Neural progenitor cell (in vitro differentiated cells): ENCODE measurements at places on chromosomes 12 and 14. TPM values are rescaled to one million over a fixed set of nuclear protein-coding genes. Genes with fewer than 3 reads are reported as not detected.

The PCED1B gene
- 0.25 and 3.1 TPM in 2 replicates for total RNA-seq

DNA sequence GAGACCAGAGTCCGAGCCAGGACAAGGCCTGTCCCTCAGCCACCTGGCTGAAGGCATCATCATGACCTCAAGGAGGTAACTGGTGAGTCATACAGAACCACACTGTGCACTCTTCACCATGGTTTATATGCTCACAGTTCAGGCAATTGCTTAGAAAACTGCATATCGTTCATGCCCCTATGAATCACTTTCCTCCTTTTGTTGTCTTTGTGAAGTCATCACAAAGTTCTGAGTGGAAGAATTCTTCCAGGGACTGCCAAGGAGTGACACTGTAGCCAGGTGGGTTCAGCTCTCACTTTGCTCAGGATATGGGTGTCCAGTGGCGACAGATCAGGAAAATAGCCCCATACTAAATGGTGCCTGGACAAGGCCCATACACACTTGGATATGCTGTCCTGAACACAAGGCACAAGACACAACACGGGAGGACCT, 92.5 kb downstream of the DPF3 start:
- H3K27ac ChIP-seq: no peak overlapping the region
- H3K4me1 ChIP-seq: peaks cover 19% of the 10 kb centered on the region
- no peak overlapping the region for H3K4me3 ChIP-seq
- H3K27me3 ChIP-seq: no peaks in the 10 kb centered on the region
- H3K36me3 ChIP-seq: no peaks in the 10 kb centered on the region

DNA sequence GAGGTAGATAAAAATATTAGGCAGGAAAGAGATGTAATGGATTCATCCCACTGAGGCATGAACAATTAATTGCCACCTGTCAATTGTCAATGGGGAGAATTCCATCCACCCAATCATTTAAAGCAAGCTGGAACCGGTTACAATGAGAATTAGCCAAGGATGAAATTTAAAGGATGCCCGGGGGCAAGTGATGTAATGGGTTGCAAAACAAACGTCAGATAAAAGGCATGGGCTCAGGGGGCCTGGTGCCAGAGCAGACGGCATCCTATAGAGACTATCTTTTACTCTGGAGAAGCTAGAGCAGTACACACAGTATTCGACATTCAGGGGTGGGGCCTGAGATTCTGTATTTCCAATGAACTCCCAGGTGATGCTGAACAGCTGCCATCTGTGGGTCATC, 80.5 kb upstream of the ZFP36L1 start:
- H3K27me3 ChIP-seq: no peaks in the 10 kb centered on the region
- no peaks in the 10 kb centered on the region for H3K4me1 ChIP-seq
- peaks cover 4% of the 10 kb centered on the region for H3K36me3 ChIP-seq
- no peak for DNase-seq
- no peak overlapping the region for H3K27ac ChIP-seq
- H3K4me3 ChIP-seq: no peak overlapping the region

DNA sequence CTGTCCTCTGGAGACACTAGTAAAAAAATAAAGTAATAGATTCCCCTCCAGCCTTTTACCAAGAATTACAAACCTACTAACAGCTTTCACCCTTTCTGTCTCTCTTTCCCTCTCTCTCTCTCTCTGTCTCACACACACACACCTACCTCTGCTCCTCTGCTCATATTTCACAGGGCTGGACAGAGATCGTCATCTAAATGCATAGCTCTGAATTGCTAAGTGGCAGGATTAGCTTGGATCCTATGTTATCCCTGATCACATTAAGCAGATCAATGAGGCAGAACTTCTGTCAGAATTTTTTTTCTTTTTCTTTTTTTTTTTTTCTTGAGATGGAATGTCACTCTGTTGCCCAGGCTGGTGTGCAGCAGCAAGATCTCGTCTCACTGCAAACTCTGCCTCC, 22.9 kb downstream of the VCPKMT start:
- H3K4me1 ChIP-seq: no peaks in the 10 kb centered on the region
- no peaks in the 10 kb centered on the region for H3K27me3 ChIP-seq
- no peak overlapping the region for H3K4me3 ChIP-seq
- H3K27ac ChIP-seq: no peak overlapping the region
- DNase-seq: no peak
- H3K36me3 ChIP-seq: no peaks in the 10 kb centered on the region

GRCh38 chr12:109057376-109057775, 5.0 kb downstream of the USP30 start:
- no peak for DNase-seq
- no peak overlapping the region for H3K4me3 ChIP-seq
- no peaks in the 10 kb centered on the region for H3K36me3 ChIP-seq
- H3K27ac ChIP-seq: no peak overlapping the region
- H3K27me3 ChIP-seq: no peaks in the 10 kb centered on the region

The SIRT4 gene
- total RNA-seq: 3.8 and 6.8 TPM in 2 replicates

The TAC3 gene
- total RNA-seq: 6.0 and 13.8 TPM in 2 replicates
